ENCODE measurements at places on chromosomes 7 and 10.
A peak's percentile ranks its signal among the peaks of the same experiment; 100 is the strongest.

DNA sequence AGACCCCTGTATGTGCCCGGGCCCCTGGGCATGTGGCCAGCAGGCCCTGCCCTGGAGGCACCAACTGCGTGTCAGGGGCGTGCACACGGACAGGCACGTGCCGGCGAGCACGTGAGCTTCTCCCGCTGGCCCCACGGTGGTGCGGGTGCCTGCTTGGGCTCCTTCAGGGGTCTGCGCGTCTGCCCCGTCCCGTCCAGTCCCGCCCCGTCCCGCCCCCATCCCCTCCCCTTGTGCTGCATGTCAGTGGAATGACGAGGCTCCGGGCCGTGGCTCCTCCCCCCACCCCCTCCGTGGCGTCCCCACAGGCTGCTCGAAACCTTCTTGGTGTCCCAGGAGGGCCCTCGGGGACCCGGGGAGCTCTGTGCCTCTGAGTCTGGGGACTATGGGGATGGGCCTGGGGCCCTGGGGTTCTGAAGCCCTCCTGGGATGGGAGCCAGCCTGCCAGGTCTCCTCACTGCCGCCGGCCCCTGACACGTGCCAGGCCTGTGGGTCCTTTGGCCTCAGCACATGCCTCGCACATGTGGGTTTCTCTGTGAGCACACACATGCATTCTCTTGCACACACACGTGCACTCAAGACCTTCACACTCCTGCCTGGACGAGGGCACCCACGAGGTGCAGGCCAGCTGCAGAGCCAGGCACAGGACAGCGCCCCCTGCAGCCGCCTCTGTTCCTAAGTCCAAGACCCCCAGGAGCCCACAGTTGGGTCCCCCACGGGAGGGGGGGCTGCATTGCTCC is 27.5 kb upstream of the AMZ1 start:
- no peak for DNase-seq

DNA sequence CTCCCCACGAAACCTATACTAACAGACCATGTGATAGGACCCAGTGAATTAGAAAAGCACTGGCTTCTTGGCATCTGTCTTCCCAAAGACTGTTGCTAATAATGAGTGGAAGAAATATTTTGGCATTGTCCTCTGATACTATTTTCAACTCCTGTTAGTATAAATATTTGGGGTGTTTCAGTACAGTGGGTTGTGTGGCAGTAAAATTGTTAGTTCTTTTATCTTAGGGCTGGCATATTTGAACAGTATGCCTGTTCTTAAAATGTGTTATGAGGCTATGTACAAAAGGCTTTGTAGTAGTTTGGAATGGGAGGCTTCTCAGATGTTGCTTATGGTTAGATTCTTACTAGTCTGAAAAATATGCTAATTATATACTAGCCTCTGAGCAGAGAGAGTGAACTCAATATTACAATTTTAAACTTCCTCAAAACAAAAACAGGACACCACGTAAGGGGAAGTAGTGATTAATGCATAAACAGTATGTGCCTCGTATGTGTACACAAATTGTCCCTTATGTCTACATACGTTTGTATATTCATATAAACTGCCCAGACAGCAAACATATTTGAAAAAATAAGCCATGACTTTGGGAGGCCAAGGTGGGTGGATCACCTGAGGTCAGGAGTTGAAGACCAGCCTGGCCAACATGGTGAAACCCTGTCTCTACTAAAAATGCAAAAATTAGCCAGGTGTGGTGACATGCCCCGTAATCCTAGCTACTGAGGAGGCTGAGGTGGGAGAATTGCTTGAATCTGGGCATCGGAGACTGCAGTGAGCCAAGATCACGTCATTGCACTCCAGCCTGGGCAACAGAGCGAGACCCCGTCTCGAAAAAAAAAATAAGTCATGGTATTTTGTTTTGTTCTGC is 115.4 kb downstream of the ARID5B start:
- DNase-seq, result no peak

DNA sequence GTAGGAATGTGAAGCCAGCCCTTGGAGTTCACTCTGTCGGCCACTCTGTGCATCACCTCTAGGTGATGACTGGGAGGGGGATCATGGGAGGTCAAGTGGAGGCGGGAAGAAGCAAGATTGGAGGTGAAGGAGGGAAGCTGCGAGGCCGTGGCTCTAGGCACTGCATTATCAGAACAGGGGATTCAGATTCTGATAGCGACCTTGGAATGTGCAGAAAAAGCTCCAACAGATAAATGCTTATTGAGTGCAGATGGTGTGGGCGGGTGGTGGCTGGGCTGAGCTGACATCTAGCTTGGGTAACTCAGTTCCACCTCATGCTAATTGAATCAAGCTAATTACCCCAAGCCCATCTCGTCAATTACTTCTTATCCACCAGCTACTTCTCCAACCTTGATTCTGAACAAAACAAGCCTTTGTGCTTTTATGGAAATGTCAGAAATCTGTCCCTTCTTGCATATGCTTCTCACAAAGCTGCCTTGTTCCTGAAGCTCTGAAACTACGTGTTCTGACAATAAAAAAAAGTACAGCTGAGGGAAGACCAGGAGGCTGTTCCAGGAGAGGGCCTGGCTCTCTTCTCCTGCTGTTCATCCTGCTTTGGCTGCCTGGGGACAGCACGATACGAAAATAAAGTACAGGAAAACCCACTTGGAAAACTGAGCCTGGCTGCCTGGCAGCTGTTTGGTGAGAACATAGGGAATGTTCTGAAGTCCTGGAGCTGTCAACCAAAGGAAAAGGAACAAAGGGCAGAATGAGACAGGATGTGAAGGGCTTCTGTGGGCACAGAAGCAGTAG is 27.5 kb downstream of the STRA8 start:
- DNase-seq, result peak; percentile 7

DNA sequence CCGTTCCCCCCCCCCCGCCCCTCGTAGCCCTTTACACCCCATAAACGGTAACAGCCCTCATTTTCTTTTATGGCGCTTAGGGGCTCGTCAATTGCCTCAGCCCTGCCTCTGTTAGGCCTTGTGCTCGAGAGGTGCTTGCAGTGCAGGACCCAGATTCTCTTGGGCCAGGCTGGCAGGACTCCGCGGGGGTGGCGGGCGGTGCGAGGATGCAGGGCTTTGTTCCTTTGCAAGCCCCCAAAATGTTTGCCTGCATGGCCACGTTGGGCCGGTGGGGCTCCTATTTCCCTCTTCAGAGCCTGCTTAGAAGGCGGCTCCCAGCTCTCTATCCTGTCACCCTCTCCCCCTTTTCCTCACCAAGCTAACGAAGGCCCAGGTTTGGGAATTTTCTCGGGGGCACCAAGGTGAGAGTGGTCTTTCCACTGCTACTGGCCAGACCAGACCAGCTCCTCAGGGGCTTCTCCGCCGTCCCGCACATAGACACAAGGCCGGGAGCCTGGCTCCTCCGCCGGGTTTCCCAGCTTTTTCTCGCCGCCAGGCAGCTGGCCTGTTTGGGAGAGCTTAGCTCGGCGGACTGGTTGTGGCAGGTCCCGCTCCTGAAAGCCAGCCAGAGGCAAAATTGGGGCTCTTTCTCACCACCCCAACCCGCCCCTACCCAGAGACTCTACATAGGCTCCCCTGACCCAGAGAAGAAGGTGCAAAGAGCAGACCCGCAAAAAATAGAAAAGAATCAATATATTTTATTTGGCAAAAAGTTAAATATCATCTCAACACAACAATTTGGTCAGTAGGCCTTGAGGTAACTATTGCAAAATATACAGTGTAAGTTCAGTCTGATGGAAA is 3.4 kb downstream of the HOXA9 start:
- DNase-seq, result no peak

- no peak for DNase-seq
Measured at GRCh38 chr7:70132852-70133690, 534.8 kb downstream of the AUTS2 start.

- no peak for DNase-seq
Measured at GRCh38 chr7:154871507-154871906, 131.4 kb downstream of the PAXIP1 start.

DNA sequence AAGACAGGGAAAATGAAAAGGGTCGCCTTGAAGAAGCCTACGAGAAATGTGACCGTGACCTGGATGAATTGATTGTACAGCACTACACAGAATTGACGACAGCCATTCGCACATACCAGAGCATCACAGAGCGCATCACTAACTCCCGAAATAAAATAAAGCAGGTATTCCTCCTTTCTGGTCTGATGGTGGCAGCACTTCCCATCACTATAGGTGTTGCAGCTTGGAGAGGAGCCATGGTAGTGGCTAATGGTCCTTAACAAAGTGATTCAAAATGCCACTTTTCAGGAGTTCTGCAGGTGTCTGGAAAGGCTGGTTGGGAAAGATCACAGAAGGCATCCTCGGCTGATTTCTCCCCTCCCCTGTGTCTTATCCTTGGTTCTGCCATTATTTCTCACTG is 22.1 kb downstream of the EXOC4 start:
- no peak for DNase-seq

DNA sequence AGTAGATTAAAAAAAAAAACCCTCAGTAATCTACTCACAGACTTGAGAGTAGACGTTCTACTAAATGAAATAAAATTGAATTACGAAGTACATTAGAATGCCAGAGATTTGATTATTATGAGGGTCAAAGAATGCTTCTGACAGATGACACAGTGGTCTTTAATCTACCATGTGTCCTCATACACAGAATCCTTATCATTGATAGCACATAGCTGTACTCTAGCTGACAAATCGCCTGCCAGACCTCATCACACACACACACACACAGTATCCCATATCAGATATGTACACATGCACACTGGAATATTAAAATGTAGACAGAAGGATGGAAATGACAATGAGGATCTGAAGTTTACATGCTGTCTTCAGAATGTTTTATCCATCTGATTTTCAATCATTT is 104.6 kb downstream of the SORCS1 start:
- DNase-seq, result no peak

- no peak for DNase-seq
Measured at GRCh38 chr7:32070406-32071360, at the start of gene PDE1C. Gene PDE1C, minus strand, starts transcription at chr7:32070407.

DNA sequence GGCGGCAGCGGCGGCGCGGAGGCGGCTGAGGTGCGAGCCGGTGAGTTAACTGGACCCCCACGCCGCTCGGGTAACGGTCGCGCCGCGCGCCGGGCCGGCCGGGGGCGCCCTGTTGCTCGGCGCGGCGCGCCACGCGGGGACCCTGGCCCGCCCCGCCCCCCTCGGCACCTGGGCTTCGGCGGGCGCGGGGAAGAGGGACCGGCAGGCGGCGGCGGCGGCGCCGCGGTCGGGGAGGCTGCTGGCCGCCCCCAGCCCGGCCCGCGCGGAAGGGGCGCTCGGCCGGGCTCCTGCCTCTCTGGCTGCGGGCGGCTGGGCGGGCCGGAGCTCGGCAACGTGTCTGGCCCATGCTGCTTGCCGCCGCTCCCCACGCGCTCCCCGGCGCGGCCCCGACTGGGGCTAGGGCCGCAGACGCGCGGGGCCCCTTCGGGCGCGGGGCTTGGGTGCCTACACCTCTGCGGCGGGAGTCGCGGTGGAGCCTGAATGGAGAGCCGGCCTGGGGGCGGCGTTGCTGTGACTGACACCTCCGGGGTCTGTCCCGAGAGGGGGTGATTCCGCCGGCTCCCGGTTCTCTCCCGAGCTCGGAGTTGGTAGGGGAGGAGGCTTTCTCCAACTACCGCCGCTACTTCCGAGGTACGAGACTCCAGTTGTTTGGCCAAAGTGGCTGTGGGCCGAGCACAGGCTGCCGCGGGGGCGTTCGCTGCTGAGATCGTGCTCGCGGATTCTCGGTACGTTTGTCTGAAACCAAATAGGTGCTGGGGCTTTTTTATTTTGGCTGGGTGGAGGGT is 494 bp downstream of the PALS2 start:
- peak; percentile 72 for DNase-seq

DNA sequence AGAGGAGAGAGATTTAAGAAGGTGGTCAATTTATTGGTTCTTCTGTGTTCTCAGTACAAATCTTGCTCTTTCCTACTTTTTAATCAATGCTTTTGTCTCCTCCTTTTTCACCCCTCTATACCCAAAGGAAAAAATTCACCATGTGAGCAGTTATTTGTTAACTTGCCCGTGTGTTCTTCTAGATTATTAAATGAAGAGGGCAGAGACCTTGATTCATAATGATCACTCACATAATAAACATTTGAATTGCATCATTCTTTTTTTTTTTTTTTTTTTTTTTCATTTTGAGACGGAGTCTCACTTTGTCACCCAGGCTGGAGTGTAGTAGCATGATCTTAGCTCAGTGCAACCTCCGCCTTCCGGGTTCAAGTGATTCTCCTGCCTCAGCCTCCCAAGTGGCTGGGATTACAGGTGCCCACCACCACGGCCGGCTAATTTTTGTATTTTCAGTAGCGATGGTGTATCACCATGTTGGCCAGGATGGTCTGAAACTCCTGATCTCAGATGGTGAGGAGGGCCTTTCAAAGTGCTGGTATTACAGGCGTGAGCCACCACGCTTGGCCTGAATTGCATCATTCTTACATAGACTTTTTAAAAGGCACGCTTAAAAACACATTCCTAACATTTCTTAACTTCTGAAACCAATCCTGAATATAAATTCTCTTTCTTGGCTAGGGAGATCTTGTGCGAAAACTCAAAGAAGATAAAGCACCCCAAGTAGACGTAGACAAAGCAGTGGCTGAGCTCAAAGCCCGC is 3.6 kb downstream of the GARS1 start:
- DNase-seq, result peak; percentile 82

GRCh38 chr7:149414745-149415390 is 46.0 kb downstream of the ZNF777 start:
- DNase-seq, result peak; percentile 96

- peak; percentile 47 for DNase-seq
Measured at GRCh38 chr10:52488606-52489485, 174.8 kb downstream of the DKK1 start.

DNA sequence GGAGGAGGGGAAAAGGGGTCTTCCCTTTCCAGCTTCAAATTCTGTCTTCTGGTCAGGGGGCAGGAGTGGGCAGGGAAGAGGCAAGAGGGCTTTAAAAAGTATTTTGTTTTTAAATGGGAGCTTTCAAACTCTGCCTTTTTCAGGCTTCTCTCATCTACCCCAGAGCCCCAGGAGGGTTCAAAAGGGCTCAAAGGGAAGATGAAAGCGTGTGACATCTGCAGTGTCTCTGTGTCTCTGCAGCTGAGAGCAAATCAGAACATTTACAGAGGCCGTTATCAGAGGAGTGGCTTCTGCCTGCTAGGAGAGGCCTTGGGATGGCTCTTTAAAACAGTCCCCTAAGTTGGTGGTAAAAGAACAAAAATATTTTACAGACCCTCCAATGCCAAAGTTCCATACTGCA is 30.3 kb downstream of the TRIM8 start:
- DNase-seq, result no peak

DNA sequence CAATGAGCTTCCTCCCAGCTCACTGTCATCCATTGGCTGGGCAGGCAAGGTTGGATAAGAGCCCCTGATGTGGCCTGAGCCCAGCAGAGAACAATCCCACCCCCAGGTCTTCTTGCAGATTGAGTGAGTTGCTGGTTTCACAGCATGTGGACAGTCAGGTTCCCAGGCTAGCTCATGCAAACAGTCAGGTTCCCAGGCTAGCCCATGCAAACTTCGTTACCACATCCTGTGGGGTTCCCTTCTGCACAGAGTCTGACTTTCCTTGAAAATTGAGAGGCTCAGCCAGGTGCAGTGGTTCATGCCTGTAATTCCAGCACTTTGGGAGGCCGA is 67.1 kb downstream of the TMEM130 start:
- DNase-seq, result no peak

DNA sequence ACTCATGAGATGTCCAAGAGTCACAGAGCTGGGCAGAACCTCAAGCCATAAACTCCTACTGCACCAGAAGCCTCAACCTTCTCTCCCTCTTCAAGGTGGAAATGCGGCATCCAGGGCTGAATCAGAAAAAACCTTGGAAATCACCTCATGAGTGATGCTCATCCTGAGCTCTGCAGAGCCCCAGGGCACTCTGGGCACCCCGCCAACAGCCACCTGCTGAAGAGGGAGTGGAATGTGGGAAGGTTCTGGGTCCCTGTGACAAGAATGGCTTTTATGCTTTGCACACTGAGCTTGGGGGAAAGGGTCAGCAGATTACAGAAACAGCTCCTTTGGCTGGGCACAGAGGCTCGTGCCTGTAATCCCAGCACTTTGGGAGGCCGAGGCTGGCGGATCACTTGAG is 18.8 kb downstream of the NUDT1 start:
- DNase-seq, result no peak

All from iris pigment epithelial cell (primary cell).